Stimulated activated naive CD8-positive, alpha-beta T cell treated with anti-CD3 and anti-CD28 coated beads, Interleukin-15, amount 100 ng/mL, for 72 hours (primary cell): ENCODE measurements at places on chromosomes 4 and X.

GRCh38 chrX:97522307-97522706 lies 638.6 kb downstream of the RPA4 start:
- no peak for DNase-seq

- DNase-seq = no peak
Observed at GRCh38 chrX:10352536-10352935, 195.8 kb downstream of the CLCN4 start.

DNA sequence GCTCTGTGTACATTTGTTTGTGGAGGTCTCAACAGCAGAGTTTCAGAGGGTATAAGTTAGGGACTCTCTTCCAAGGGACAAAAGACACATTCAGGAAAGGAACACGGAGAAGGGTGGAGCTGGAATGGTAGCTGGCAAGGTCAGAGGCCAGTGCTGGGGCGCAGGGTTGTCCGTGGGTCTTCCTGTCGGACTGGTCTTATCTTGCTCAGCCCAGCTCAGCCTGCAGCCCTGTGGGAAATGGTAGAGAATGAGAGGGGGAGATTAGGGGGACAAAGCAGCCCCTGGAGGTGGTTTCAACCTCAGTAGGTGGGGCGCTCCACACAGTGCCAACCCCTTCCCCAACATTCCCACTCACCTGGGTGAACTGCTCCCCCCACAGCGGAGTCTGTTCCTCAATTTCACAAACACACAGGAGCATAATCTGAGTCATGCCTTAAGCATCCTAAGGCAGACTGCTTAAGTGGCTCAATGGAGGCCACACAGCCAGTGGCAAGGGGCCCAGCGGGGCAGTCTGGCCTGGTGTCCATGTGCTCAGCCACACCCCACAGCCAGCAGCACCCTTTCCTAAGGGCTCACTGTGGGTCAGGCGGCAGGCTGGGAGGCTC lies 6.9 kb upstream of the HDAC6 start:
- no peak for DNase-seq

GRCh38 chr4:137659431-137659830 lies 127.1 kb upstream of the PCDH18 start:
- DNase-seq = no peak

DNA sequence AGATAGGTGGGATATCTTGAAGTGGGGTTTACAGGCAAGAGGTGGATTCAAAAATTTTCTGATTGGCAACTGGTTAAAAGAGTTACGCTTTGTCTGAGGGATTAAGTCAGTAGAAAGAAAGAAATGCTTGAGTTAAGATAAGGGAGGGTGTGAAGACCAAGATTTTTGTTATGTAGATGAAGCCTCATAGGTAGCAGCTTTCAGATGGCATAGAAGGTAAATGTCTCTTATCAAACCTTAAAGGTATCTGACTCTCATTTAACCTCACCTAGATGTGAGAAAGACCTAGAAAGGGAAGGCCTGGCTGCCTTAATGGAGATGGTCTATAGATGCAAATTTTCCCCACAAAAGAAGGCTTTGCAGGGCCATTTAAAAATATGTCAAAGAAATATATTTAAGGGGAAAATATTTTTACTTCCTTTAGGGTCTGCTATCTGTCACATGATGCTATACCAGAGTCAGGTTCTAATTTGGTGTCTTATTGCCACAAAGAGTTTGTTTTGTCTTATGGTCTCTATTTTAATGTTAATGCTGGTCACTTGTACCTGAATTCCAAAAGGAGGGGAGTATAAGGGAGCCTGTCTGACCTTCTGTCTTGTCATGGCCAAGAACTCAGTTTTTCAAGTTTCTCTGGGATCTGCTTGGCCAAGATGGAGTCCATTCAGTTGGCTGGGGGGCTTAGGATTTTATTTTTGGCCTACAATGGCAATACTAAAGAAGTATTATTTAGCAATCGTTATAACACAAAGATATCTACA lies 699.1 kb upstream of the AMOT start:
- no peak for DNase-seq

DNA sequence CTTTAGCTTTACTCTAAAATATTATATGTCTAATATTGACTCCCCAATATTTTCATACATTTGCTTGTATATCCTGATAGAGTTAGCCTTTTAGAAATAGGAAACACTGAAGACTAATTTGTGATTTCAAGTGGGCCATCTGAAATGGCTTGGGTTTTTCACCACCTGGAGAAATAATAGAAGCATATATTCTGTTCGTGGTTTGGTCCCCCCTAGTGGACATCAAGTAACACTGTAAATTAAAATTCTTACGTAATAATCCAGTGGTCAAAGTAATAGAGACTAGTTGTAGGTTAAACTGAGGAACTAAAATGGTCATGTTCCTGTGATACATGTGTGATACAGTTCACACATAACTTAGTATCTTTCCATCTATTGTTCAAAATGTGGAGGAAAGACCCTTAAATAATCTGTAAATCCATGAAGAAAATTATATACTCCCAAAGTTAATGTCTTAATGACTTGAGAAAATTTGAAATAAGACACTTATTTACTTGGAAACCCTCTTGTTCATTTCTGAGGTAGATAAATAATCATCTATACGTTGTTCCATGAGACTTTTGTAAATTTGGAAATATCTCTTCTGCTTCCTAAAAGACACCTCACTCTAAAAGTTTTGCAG lies 79.8 kb upstream of the SMARCAD1 start:
- no peak for DNase-seq

- no peak for DNase-seq
Observed at GRCh38 chr4:98209111-98209510, 52.1 kb upstream of the RAP1GDS1 start.

DNA sequence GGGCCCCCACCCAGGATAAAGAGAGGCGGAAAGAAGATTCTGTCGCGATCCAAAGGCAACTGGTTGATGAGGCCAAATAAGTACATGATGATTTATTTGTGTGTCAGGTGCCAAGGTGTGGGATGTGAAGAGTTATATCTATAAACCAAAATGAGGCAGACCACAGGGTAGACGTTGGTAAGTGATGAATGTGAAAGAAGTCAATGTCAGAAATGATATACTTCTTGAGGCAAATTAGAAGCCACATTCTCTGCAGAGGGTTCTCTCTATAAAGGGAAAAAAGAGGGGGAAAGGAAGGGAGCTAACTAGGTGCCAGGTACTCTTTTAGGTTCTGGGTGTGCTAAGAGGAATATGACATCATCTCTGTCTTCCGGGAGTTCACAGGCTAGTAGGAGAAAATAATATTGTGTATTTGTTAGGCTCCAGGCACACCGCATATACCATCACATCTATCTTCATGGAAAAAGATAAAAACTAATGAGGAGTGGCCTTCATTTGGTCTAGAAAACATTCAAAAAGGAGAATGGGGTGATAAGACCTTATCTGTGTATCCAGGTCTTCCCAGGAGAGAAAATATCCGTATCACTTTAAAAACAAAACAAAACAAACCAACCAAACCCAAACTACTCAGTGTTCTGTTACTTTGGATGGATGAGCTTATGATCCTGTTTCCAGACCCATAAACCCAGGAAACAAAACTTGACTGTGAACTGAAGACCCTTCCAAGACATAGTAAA lies 4.8 kb upstream of the SH2D1A start:
- DNase-seq = no peak

GRCh38 chr4:53531585-53532224 lies 59.6 kb downstream of the LNX1 start:
- no peak for DNase-seq

DNA sequence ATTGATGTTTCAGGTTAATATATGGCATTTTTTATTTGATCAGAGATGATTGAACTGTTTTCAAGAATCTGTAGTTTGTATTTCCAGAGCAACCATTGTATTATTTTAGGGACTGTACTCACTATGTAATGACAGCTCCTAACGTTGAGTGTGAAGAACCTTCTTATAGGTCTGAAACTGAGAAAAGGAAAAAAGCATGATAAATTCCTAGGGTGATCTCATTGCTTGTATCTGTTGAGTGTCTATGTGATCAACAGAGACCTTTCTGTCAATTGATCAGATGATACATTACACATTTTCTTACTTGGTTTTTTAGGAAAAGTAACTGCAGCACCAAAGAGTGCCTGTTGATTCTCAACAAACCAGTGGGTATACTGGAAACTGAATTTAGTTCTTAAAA lies 40.2 kb downstream of the SEC24B start:
- no peak for DNase-seq

GRCh38 chrX:63761639-63762038 lies 23.4 kb downstream of the ARHGEF9 start:
- DNase-seq = no peak

DNA sequence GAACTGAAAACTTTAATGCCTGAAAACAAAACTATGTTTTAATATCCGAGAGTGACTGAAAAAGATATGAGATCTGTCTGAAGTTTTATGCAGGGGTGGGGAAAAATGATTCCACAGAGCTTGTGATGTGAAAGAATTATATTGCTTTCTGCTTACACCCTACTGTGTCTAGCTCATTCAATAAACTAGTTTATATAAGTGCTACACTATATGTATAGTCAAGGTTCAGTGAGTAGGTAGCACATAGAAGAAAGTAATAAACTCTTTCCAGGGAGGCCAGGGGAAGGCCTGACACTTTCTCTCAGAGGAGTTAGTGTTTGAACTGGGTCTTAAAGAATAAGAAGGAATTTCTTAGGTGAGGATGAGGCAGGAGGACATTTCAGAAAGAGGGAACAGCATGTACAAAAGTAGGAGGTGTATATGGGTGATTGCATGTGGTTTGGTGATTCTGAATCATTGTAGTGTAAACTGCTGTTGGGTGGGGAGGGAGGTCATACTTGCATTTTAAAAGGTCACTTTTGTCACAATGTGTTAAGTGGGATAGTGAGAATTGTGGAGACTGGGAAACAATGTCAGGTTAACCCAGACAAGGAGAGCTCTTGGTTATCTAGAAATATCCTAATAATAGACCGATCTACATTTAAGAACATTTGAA lies 25.1 kb upstream of the TEX13D start:
- no peak for DNase-seq

GRCh38 chrX:28920153-28920943 lies 333.1 kb downstream of the IL1RAPL1 start:
- DNase-seq = no peak

- no peak for DNase-seq
Observed at GRCh38 chr4:91198951-91199350, 1071.8 kb downstream of the CCSER1 start.

GRCh38 chrX:79270401-79270800 lies 96.7 kb downstream of the ITM2A start:
- peak; percentile 81 for DNase-seq

- no peak for DNase-seq
Observed at GRCh38 chr4:7838136-7838782, 101.4 kb downstream of the AFAP1 start.

DNA sequence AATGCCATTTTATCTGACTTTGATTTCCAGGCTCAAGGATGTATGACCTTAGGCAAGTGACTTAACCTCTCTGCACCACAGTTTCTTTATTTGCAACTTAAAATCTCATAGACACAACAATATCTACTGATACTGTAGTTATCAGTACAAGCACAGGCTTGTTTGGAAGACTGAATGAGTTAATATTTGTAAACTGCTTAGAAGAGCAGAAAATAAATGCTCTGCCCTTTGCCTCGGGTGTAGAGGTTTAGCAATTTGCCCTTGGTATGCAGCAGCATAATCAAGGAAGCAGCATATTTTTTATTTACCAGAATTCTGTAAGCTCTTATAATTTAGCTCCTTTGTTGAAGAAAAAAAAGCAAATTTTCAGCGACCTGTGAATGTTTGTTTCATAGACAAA lies 2.9 kb upstream of the CXCL1 start:
- DNase-seq = no peak

- no peak for DNase-seq
Observed at GRCh38 chr4:48542888-48543287, 52.8 kb downstream of the ZAR1 start.

- no peak for DNase-seq
Observed at GRCh38 chr4:174616661-174617060, 94.4 kb upstream of the HPGD start.
